GM04503 (cell line): ENCODE measurements at places on chromosomes 5 and 9.
A peak's percentile ranks its signal among the peaks of the same experiment; 100 is the strongest.

GRCh38 chr9:2925016-2925415 lies 81.1 kb upstream of the PUM3 start:
- no peak for DNase-seq

DNA sequence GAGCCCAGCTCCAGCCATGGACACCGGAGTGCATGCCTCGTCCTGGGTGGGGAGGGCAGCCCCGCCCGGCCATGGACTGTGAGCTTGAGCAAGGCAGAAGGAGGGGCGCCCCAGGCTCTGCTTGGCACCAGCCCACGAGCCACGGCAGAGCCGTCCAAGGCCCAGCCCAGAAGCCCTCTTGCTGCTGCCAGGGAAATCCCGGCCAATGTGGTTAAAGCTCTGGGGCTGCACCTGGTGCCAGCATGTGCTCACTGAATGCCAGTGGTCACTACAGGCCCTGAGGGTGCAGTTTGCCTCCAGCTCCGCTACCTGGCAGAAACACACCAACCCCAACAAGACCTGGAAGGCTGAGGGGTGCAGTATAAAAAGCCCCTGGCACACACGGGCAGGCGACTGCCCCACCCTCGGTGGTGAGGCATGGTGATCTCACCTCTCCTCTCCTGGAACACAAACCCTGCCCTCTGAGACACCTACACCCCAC lies 11.8 kb downstream of the BRD3 start:
- peak; percentile 56 for DNase-seq

- no peak for DNase-seq
Observed at GRCh38 chr5:133398646-133399101, 213.7 kb downstream of the FSTL4 start.

GRCh38 chr9:111974092-111974681 lies 77.6 kb downstream of the UGCG start:
- DNase-seq: peak; percentile 66

GRCh38 chr5:148465381-148466235 lies 81.8 kb downstream of the FBXO38 start:
- no peak for DNase-seq

- DNase-seq: no peak
Observed at GRCh38 chr9:99189887-99190596, 31.7 kb downstream of the ALG2 start.

DNA sequence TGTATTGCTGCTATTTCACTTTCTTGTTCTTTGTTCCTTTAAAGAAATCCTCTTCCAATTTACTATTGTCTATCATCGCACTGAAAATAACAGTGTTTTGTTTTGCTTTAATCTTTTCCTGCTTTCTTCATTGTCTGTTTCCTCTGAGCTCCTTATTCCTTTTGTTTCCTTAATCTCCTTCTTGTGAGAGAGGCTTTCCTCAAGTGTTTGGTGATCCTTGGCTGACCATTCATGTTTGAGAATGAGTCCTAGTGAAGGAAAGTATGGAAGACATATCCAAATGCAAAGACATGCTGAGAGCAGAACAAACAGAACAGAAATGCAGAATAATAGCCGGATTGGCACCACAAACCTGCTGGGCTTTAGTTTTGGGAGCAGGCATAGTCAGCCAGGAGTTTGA lies 42.0 kb upstream of the ENTREP1 start:
- no peak for DNase-seq

- DNase-seq: no peak
Observed at GRCh38 chr9:32345243-32345642, 39.2 kb upstream of the ACO1 start.

GRCh38 chr5:14161825-14162556 lies 18.8 kb downstream of the TRIO start:
- no peak for DNase-seq

GRCh38 chr9:126915281-126915816 lies 767 bp downstream of the RALGPS1 start:
- DNase-seq: no peak

GRCh38 chr9:117823576-117823975 lies 119.4 kb downstream of the TLR4 start:
- no peak for DNase-seq

DNA sequence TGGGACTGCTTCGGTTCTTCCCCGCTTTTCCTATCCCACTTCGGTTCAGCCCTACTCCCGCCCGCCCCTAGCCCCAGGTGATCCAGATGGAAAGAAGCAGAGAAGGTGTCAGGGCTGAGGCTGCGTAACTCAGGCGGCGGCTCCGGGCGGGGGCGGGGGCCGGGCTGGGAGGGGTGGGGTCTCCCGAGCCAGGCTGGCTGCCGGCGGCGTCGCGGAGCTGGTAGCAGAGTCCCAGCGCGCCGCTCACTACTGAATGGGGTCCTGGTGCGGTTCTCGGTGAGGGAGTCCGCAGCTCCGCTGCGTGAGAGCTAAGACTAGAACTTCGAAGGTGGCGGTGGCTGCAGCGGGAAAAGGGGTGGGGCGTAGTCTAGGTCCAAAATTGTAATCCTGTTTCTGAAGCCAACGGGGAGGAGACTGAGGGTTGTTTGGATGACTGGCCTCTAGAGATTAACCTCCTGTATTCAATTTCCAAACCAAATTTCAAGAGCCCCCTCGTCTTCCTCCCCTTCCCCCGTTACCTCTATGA lies 1.4 kb downstream of the PRR16 start:
- DNase-seq: no peak

- DNase-seq: no peak
Observed at GRCh38 chr5:123582550-123583285, 70.7 kb downstream of the CSNK1G3 start.

- DNase-seq: no peak
Observed at GRCh38 chr5:18920966-18921365, 1067.0 kb downstream of the CDH18 start.

DNA sequence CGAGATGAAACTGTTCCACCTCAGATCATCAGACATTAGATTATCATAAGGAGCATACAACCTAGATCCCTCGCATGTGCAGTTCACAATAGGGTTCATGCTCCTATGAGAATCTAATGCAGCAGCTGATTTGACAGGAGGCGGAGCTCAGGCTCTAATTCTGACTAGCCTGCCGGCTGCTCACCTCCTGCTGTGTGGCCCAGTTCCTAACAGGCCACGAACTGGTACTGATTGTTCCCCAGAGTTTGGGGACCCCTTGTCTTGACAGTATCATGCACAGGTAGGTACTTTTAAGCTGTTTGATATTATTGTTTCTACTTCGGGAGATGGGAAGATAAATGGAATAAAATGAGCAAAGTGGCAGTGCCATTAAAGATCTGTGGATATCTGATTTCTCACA lies 66.9 kb downstream of the ZCCHC7 start:
- DNase-seq: no peak

- DNase-seq: no peak
Observed at GRCh38 chr5:178288401-178289368, 56.1 kb upstream of the PHYKPL start.

- DNase-seq: no peak
Observed at GRCh38 chr9:75455444-75455921, 367.2 kb downstream of the OSTF1 start.

GRCh38 chr5:53940921-53941320 lies 369.5 kb downstream of the ARL15 start:
- DNase-seq: no peak

DNA sequence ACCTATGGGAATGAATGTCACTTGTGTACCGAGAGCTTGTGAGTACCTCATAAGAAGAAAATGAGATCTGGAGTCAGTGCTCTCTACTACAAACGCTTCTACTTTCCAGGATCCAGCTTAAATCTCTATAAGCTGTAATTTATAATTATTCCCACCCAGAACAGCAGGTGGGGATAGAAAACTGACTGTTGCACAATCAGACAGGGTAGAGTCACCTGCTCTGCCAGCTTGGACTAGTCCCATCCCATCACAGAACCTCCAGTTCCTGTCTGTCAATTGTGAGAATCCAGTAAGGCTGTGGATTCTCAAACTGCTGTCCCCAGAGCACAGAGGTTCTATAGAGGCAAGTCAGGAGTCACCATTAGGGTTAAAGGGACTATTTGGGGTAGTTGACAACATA lies 2.0 kb downstream of the SPINK7 start:
- DNase-seq: no peak

DNA sequence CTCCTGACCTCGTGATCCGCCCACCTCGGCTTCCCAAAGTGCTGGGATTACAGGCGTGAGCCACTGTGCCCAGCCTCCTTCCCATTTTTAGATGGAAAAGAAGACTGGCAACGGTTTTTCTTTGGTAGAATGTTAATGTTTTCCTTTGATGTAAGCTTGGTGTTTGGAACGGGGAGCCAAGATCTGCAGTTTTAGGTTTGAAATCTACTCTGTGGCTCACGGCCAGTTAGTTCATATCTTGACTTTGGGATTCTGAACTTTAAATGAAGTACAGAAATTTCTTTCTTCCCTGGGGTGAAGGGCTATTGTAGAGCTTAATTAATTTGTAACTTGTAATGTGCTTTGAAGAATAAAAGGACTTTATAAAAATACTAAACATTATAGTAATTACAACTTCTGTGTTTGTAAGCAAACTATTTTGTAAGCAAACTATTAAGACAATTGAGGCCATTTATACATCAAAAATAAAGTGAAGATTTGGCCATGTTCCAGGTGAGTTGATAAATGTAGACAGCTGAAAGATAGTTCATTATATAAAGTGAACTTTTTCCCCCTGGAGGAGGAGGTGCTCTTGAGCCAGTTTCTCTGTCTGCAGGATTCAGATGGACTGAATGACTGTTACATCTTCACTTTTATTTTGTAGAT lies 117.1 kb upstream of the TUT7 start:
- no peak for DNase-seq
